CD14-positive monocyte (primary cell): ENCODE measurements at places on chromosomes 4 and X.

DNA sequence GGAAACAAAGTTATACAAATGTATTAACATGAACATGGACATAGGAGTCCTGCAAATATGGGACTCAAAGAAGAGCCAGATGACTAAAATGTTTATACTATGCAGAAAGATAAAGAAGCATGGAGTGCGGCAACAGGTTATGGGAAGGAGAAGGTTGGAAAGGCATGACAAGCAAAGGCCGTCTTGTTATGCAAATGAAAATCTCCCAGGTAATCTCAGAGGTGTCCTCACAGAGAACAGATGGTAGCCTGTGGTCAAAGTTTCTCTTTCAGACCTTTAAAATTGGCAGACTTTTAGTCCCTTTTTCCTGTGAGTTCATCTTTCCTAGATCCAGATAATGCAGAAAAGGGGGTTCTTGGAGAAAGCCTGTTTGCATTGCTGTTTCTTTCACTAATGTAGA lies 116.4 kb upstream of the BEND4 start:
- DNase-seq = no peak

- no peak for DNase-seq
These were observed 870.6 kb upstream of the SLIT2 start for GRCh38 chr4:19381068-19381467.

DNA sequence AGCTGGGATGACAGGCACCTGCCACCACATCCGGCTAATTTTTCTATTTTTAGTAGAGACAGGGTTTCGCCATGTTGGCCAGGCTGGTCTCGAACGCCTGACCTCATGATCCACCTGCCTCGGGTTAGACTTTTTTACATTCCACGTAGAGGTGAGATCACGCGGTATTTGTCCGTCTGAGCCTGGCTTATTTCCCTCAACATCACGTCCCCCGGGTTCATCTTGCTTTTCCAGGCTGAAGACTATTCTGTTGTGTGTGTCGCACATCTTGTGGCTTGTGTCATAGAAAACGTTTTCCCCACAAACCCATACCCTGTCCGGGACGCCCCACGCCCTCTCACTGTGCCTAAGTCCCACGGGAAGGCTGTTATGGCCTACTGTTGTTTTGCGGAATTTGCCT lies 185.3 kb downstream of the CRLF2 start:
- peak; percentile 11 for DNase-seq

DNA sequence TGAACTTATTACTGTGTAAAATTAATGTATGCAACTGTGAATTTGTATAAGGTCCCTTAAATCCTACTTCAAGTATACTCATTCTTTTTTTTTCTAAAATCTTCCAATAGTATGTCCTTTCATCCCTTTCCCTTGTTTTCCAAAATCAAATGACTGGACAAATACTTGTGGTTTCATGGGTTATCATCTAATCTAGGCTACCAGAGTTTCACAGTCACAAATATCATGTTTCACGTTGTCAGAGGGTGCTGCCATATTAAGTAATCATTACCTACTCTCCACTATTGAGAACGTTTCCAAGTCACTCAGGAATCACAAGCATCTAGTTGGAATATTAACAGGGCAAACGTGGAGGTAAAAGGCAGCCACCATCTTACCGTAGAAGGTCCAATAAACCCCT lies 1235.0 kb upstream of the TENM3 start:
- DNase-seq = no peak

DNA sequence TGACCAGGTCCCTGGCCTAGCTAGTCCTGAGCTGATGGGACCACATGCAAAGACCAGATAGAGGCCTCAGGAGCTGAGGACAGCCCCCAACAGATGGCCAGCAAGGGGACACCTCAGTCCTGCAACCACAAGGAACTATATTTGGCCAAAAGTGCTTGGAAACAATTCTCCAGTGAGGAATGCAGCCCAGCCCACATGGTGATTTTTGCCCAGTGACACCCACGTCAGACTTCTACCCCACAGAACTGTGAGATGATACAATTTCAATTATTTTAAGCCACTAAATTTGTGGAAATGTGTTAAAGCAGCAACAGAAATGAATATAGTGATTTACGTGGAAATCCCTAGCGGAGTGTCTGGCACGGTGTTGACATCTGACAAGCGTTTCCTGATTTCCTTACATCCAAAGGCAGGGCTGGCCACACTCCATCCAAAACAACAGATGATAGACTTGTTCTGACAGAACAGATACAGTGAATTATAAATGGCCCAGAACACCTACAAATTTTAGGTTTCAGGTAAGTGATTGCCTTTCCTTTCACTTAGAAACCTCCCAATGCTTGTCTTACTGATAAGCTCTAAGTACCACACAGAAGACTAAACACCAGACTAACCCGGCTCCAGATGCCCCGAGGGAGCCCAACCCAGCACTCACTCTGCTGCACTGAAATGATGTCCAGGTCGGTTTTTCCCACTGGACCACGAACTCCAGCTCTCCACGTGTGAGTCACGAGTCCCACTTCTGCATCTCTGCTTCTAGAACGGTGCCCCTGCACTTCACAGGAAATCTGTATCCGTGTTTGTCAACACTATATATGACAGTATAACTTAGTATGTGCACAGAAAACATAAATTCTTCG lies 5.8 kb downstream of the AFAP1 start:
- no peak for DNase-seq

- DNase-seq = no peak
These were observed 27.2 kb upstream of the SMARCA5 start for GRCh38 chr4:143486314-143486713.

- DNase-seq = no peak
These were observed 14.0 kb upstream of the SHROOM4 start for GRCh38 chrX:50827996-50828395.
